Activated B cell treated with CpG ODN at 0.5 μM for 24 hours (primary cell): ENCODE measurements at places on chromosomes 3 and 15. TPM values are rescaled to one million over a fixed set of nuclear protein-coding genes. Genes with fewer than 3 reads are reported as not detected.

DNA sequence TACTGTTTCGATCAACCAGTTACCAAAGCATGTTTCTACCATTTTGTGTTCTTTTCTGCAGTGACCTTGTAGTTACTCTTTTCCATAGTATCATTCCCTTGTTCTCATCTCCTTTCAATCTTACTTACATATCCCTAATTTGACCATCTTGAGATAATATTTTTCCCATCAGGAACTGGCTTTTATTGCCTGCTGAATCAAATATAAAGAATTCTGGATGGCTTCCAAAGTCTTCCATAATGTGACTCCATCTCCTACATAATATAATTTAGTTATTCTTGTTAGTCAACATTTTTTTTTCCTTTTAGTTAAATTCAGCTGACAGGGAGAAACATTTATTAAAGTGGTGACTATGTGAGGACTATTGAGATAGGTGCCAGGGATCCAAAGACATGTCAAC, 7.0 kb downstream of the USP8 start:
- no peaks in the 10 kb centered on the region for H3K27me3 ChIP-seq
- H3K4me3 ChIP-seq = no peak overlapping the region
- no peak for DNase-seq
- no peak overlapping the region for H3K27ac ChIP-seq
- H3K36me3 ChIP-seq = peaks cover 50% of the 10 kb centered on the region

VILL gene
- total RNA-seq = 21.6 and 23.8 TPM in 2 replicates

GRCh38 chr3:195394700-195395099, 48.1 kb downstream of the ACAP2 start:
- no peaks in the 10 kb centered on the region for H3K27me3 ChIP-seq
- peak overlapping the region; percentile 35 for H3K27ac ChIP-seq
- peaks cover 55% of the 10 kb centered on the region for H3K4me1 ChIP-seq
- no peak overlapping the region for H3K4me3 ChIP-seq

DNA sequence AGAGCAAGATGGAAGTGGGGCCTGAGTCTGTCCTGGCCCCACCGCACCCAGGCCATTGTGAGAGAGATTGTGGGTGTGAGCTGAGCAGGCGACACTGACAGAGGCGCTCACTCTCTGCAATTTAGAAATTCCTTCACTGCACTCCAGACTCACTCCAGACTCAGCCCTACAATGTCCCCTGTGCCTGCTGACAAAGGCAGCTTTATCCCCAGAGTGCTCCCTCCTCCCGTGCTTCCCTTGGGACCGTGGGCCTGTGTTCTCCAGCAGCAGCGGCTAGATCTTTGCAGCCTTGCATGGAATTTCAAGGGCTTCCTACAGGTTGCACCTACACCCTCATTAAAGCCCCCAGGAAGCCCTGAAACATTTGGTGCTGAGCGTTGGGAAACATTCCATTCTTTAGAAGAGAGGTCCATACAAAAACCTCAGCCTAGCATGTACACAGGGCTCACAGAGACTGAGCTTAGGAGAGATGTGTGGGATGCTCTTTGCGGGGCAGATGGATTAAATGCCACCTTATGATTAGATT, 1.3 kb upstream of the IL16 start:
- no peak overlapping the region for H3K4me3 ChIP-seq
- no peaks in the 10 kb centered on the region for H3K4me1 ChIP-seq
- no peak for DNase-seq
- H3K27ac ChIP-seq = no peak overlapping the region
